ENCODE measurements at places on chromosomes 13 and 19.

DNA sequence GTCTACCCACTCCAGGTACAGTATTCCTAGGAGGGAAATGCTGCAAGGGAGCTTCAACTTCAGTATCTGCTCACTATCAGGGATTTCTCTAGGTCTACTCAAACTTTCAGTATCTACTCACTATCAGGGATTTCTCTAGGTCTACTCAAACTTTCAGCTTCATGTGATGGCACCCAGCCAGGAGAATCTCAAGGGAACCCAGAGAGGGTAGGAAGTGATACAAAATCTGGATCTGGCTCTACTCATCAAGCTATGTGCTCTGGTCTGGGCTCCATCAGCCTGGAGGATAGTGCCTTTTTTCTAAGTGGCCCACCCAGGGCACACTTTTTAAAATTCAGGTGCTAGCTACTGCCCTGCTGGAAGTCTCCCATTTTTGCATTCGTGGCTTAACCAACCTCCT is 52.3 kb upstream of the FNDC3A start:
- DNase-seq: no peak

GRCh38 chr13:106835477-106835876 is 267.5 kb upstream of the ARGLU1 start:
- no peak for DNase-seq

DNA sequence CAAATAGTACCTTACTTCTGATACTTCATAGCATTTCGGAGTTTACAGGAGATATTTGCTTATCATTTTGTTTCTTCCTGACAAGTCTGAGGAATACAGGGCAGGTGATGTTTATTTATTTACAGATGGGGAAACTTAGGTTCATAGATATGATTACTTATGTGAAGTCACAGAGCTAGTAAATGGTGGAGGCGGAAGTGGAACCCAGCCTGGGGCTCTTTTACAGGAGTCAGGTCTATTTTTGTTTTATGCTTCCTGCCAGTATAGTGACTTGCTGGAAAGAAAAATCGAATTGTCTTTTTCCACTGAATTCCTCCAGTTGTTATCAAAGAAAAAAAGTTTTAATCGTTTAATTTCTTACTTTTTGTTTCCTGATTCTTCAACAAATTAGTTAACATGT is 66.5 kb downstream of the DGKH start:
- DNase-seq: no peak

- peak; percentile 95 for DNase-seq
These were observed 2.2 kb upstream of the GSK3A start for GRCh38 chr19:42244347-42245220.

GRCh38 chr13:46010148-46010547 is 42.4 kb downstream of the ZC3H13 start:
- no peak for DNase-seq

GRCh38 chr13:101331731-101332130 is 84.6 kb downstream of the NALCN start:
- DNase-seq: no peak

- DNase-seq: no peak
These were observed 334.7 kb upstream of the DACH1 start for GRCh38 chr13:72201726-72202125.

GRCh38 chr13:46035066-46035465 is 17.5 kb downstream of the ZC3H13 start:
- DNase-seq: no peak

DNA sequence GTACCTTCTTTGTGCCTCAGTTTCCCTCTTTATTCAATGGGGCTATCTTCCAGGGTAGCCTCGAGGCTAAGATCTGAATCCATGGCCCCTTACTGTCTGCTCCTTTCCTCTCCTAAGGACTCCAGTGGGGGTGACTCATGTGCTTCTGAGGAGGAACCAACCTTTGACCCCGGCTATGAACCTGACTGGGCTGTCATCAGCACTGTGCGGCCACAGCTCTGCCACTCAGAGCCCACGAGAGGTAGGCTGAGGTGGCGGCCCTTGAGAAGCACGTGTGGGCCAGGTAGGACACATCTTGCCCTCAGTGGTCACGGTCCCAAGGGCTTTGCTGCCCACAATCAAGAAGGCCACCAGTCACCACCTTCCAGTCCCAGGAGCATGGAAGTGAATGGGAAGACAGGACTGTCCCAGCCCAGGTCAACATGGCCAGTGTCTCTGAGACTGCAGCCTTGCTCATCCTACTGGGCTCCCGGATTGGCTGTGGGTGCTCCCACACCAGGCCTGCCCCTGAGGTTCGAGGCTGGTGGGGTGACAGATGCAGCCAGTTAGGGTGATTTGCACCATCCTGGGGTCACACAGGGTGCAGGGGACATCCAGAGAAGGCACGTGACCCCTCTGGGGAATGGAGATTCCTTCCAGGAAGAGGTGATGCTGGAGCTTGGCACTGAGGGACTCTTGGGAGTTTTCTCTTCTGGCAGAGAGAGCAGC is 2.8 kb downstream of the TBC1D17 start:
- DNase-seq: no peak

GRCh38 chr13:106475852-106476251 is 59.6 kb downstream of the EFNB2 start:
- DNase-seq: no peak

DNA sequence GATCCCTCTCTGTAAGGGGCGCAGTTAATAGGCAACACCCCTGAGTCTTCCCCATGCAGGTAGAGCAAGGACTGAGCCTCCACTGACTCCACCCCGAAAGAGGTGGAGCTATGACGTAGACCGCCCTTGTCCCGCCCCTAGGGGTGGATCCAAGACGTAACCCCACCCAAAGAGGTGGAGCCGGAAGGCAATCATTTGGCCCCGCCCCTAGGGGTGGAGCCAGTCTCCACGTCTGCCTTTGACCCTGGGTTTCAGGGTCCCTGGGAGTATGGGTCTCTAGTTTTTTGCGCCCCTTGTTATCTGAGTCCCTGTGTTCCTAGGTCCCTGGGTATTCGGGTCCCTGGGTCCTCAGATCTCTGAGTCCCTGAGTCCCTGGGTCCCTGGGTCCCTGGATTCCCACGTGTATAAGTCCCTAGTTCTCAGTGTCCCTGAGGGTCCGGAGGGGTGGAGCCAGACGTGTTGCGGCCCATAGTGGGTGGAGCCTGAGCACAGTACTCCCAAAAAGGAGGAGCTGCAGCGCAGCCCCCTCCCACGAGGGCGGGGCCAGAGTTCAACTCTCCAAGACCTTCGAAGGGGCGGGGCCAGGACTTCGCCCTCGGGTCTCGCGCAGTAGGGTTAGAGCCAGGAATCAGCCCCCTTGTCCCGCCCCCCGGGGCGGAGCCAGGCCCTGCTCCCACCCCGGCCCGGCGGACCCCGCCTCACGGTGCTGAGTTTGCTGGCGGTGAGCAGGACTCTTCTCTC is 5.3 kb downstream of the DENND1C start:
- DNase-seq: no peak

DNA sequence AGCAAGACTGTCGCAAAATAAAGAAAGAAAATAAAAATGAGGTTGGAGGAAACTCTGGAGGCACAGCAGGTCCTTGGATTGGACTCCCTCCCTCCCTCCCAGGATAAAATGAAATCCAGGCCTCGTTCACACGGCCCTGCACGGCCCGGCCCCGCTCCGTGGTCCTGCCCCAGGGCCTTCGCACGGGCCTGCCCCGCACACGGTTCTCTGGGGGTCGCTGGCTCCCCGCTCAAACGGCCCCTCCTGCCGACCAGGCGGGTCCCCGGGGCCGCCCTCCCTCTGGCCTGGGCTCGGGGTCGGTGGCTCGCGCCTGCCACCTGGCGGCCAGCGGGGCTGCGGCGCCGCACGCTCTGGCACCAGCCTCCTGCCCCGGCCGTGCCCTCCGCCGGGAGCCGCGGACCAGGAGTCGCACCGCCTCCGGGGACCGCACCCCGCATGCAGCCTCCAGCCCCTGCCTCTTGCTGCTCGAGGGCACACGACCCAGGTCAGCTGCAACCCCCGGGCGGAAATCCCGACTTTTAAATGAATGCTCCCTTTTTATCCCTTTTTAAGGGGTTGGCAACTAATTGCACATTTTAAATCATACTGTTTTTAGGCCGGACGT is 1.5 kb upstream of the WDR18 start:
- peak; percentile 52 for DNase-seq

GRCh38 chr19:41532526-41532925 is 43.4 kb upstream of the CEACAM21 start:
- DNase-seq: no peak

GRCh38 chr19:48672994-48673393 is at the start of gene NTN5:
NTN5 (minus strand) TSS chr19:48673017; CDS start chr19:48670986, 2,031 bp downstream.
- DNase-seq: no peak

- no peak for DNase-seq
These were observed 45.4 kb upstream of the CALM3 start for GRCh38 chr19:46555628-46556280.

GRCh38 chr13:109781384-109782065 is 4.9 kb downstream of the IRS2 start:
- no peak for DNase-seq

DNA sequence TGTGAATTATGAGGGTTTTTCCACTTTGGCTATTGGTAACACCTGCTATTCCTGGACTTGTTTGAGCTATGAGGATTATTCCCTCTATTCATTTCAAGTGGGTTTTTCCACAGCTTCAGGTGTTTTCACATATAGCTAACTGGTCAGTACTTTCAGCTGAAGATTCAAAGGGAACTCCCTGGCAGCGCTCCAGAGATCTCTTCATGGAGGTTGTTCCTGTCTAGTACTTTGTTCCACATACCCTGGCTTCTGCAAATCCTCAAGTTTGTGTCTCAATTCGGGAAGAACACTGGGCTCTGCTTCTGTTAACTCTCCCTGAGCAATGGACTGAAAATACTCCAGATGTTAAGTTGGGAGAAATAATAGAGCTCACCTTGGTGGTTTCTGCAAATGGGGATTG is 5.6 kb upstream of the ZNF607 start:
- no peak for DNase-seq

GRCh38 chr19:5623397-5624017 is 624 bp downstream of the SAFB start:
- no peak for DNase-seq

GRCh38 chr13:90185734-90186133 is 1161.8 kb upstream of the MIR17HG start:
- no peak for DNase-seq

- DNase-seq: peak; percentile 65
These were observed 4.9 kb upstream of the ZNF552 start for GRCh38 chr19:57819475-57820148.

DNA sequence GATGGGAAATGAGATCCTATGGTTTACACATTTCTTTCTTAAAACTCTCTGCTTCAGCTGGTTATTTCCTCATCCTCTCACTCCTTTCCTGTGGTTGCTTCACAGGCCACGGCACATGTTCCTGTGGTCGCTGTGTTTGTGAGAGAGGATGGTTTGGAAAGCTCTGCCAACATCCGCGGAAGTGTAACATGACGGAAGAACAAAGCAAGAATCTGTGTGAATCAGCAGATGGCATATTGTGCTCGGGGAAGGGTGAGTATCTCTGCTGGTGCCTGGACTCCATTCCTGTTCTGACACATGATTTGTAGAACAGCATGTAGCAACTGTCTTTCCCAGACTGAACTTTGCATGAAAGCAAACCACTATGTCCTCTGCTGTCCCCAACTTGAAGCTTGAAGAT is 254.2 kb downstream of the ITGBL1 start:
- no peak for DNase-seq

GRCh38 chr13:45063261-45063860 is 56.9 kb upstream of the GTF2F2 start:
- DNase-seq: no peak

DNA sequence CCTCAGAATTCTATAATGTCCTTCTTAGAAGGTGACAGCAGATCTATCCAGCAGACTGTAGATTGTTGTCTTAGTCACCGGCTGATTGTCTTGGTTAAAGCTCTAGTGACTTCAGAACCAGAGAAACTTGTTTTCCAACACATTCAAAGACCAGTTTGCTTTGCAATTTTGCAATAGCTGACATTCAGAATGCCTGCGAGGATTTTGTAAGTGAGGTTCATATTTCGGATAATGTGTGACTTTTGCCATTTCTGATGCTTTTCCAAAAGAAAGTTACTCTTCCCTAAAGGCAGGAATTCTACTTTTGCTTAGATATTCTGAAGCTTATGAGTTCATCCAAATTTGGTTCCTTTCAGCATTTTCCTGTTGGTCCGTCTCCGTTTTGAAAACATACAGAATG is 13.2 kb downstream of the SPINT2 start:
- no peak for DNase-seq

DNA sequence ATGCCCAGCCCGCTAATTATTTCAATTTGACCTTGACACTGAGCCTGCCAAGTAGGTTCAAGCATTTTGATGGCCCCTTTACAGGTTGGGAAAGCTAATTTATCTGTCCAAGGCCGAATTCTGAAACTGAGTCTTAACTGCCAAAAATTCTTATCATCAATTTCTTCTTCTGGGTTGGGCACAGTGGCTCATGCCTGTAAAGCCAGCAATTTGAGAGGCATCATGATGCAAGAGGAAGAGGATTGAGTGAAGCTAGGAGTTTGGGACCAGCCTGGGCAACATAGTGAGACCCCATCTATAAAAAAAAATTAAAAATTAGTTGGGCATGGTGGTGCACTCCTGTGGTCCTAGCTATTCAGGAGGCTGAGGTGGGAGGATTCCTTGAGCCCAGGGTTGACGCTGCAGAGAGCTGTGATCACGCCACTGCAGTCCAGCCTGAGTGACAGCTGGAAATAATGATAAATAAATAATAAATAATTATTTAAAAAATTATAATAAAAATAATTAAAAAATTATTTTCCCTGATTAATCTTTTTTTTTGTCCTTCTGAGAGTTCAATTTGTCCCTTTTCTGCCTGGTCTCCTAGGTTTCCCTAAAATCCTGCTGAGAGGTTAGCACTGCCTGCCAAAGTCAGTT is 1.3 kb upstream of the LDLR start:
- DNase-seq: no peak

- DNase-seq: no peak
These were observed 412.0 kb downstream of the SLITRK1 start for GRCh38 chr13:83470133-83470797.

DNA sequence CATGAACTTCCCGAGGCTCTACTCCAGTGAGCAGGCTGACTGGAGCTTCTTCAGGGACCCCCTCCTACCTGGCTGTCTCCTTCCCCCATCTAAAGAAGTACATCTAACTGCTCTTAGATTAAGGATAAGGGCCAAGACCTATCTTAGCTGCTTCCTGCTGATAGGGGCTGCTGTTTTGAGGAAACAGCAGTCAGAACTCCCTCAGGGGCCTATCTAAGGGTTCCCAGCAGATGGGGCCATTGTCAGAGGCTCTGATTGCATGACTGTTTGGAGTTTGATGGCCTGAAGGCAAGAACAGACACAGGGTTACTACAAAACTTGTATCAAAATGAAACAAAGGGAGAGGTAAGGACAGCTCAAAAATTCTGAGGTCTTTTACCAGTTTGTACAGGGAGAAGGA is 2636.9 kb upstream of the PCDH20 start:
- no peak for DNase-seq

- DNase-seq: peak; percentile 28
These were observed 41.0 kb downstream of the MLLT1 start for GRCh38 chr19:6238643-6239281.

GRCh38 chr13:75458696-75459422 is 23.1 kb downstream of the TBC1D4 start:
- DNase-seq: no peak

- DNase-seq: no peak
These were observed 46.4 kb downstream of the PEX11G start for GRCh38 chr19:7442423-7442822.

All from substantia nigra (tissue), 51 donors.